T-helper 22 cell (primary cell): ENCODE measurements at places on chromosomes 4 and X.

DNA sequence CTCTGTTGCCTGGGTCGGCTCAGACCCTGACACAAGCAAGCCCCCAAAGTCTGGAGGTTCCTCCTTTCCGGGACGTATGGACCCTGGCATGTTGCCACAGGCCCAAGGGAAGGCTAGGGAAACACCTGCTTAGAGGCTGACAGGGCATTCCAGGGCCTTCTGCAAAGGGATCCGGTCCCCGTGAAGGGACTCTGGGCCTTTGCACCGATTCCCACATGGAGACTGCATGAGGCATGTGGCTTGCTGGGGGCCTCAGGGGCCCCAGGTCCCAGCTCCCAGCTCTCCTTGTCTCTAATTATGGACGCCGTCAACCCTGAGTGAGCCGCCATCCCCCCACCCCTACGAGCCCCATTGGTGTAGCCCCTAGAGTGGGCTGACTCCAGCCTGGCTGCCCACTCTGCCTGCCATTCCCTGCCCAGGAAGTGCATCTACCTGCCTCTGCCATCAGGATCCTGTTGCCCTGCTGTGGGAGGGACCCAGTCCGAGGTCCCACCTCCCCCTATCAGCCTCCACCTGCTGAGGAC, 4.2 kb upstream of the RGS12 start:
- no peak for DNase-seq

GRCh38 chr4:162891788-162892707, 274.6 kb downstream of the NAF1 start:
- no peak for DNase-seq

GRCh38 chrX:134868771-134869495, 121.9 kb upstream of the SMIM10 start:
- no peak for DNase-seq

- no peak for DNase-seq
These were observed 239.5 kb downstream of the KCNIP4 start for GRCh38 chr4:21709031-21709430.

DNA sequence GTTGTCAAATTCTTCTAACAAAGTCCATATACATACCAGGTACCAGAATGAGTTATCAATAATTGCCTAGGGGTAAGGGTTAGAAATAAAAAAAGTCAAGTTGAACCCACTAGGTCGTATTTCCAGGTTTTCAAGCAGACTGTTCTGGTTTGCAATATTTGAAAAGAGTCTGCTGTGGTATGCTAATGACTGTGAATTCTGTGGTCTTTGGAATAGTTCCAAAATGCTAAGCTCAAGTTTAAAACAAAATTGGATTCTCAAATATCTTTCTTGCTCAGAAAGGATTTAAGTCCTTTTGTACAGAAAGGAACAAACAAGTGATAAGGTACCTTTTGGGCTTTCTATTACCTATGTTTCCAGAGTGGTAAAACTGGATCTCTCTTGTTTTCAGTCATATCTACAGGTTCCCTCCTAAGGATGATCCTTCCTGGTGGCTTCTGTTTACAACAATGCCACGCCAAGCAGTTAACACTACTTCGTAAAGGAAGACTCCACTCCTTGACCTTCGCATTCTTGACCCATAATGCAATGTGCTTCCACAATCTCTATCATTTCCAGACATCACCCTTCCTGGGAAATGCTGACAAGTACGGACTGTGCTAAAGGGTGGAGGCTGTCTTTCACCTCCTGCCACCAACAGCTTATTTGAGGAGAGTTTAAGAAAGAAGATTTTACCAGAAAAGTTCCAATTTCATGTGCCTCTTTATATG, 531.7 kb upstream of the FTHL17 start:
- DNase-seq = no peak

DNA sequence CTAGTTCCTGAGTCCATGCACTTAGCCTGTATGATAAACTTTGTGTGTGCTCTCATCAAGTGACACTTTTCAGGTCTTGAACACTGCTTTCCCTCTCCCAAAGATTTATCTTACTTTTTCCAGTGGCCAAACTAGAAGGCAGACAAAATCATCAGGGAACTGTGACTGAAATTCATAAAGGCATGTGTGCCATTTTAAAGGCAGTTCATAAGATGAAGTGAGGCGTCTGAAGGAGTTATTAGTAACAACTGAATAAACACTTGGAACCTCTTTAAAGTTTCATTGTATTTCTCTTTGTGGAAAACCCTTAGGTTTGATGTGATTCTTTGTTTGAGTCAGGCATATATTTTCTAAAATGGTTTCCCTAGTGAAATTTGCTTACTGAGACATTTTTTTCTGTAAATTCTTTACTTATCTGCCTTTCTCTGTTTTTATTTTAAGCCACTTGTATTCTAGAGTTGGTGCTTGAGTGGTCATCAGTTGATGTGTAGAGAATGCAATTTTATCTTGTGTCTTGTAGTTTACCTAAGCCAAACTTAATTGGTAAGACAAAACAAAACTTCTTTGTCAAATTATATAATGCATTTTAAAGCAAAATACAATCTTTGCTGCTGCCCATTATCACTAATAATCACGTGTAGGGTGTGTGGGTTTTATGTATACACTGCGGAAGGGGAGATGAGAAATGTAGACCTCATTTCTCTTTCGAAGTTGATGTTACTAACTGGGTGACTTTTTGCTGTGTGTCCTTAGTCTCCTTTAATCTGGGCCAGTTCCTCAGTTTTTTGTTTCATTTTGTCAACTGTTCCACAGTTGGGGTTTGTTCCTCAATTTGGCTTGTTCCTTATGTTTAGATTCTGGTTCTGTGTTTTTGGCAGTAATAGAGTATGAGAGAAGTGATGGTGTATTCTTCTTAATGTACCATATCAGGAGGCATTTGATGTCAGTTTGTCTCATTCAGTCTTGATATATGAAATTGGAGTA, 56.8 kb downstream of the RBPJ start:
- no peak for DNase-seq
